GM04503 (cell line): ENCODE measurements at places on chromosomes 12 and 14.

DNA sequence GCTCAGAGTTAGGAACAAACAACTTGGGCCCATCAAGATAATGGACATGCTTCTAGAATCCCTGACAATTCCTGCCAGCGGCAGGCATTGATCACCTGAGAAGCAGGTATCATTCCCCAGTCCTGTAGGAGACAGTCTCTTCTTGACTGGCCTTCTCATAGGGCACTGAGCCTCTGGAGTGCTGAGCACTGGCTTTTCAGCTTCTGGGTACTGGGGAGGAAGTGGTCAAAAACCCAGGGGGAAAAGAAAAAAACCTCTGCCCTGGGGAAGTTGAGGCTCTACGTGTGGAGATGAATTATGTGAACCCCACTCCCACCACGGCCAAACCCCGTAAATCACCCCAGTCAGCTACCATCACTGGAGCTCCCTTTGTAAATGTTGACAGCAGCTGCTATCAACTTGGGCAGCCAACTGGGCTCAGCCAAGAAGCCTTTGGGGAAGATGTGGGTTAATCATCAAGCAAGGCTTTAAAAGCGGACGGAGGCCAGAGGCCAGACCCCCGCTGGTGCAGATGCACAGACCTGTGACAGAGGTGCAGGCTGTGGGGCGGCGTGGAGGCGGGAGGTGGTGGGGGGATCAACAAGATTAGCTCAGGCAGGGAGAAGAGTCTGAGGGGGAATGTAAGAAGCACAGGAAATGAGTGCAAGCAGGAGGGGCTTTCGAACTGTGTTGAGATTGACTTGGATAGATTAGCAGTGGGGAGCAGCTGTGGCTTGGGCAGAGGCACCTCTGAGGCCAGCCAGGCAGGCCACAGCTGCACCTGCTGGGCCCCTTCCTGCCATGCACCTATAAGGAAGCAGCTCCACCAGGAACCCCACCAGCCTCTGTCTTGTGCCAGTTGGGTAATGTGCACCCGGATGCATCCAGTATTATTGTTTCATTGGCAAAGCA, 105.4 kb upstream of the HIF1A start:
- DNase-seq, result no peak

DNA sequence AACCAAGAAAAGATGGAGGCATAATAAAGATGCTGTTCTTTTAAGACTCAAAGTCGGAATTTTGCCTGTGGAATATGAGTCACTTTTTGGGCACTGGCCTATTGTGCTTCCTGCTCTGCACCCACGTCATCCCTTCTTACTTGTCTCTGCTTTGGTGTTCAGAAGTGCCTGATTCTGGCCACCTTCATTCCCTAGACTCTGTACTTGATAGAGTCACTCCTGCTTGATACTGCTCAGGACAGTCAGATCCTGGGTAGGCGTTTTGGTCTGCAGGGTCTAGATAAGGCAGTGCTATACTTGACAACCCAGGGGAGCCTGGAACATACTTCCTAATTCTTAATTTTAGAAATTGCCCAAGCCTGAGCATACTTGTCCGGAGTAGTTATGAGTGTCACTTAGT, 1.9 kb downstream of the LRRK2 start:
- peak; percentile 64 for DNase-seq

- DNase-seq, result no peak
These were observed 106.6 kb upstream of the VASH1 start for GRCh38 chr14:76654573-76655108.

- DNase-seq, result no peak
These were observed 14.9 kb downstream of the LEMD3 start for GRCh38 chr12:65184176-65184857.
